Aorta (tissue), 5 donors: ENCODE measurements at places on chromosomes 13 and 19. TPM values are rescaled to one million over a fixed set of nuclear protein-coding genes. Genes with fewer than 3 reads are reported as not detected.

The DIRAS1 gene
- polyA plus RNA-seq = 0.13 TPM

The FAM216B gene
- polyA plus RNA-seq = not detected

The PTPRS gene
- 36.7 TPM for polyA plus RNA-seq

The TUBA3C gene
- not detected for polyA plus RNA-seq

The PSG5 gene
- not detected for polyA plus RNA-seq

The IGSF23 gene
- polyA plus RNA-seq = 8.4 TPM

The JSRP1 gene
- not detected for polyA plus RNA-seq

The TMPRSS9 gene
- not detected for polyA plus RNA-seq

The ZNF575 gene
- 1.6 TPM for polyA plus RNA-seq

The C1QTNF9B gene
- not detected for polyA plus RNA-seq
